ENCODE measurements at places on chromosomes 11 and 22.

DNA sequence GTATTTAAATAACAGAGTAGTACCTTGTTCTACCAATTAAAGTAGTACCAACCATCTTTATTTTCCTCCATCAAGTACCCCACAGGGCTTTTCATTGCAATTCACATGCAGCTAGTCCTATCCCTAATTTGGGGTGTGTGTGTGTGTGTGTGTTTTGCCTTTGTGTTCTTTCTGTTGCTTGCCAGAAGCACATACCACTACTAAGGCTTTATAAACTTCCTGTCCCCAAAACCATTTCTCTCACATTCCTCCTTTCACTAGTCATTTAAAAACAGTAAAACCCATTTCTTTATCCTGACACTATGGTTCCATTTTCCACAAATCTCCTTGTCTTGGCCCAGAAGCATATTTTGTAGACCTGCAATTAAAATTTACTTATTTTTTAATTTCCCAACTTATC lies 54.6 kb downstream of the SLC36A4 start:
- no peak for DNase-seq

- DNase-seq = no peak
Measured at GRCh38 chr11:111502611-111503010, 9.6 kb downstream of the BTG4 start.

DNA sequence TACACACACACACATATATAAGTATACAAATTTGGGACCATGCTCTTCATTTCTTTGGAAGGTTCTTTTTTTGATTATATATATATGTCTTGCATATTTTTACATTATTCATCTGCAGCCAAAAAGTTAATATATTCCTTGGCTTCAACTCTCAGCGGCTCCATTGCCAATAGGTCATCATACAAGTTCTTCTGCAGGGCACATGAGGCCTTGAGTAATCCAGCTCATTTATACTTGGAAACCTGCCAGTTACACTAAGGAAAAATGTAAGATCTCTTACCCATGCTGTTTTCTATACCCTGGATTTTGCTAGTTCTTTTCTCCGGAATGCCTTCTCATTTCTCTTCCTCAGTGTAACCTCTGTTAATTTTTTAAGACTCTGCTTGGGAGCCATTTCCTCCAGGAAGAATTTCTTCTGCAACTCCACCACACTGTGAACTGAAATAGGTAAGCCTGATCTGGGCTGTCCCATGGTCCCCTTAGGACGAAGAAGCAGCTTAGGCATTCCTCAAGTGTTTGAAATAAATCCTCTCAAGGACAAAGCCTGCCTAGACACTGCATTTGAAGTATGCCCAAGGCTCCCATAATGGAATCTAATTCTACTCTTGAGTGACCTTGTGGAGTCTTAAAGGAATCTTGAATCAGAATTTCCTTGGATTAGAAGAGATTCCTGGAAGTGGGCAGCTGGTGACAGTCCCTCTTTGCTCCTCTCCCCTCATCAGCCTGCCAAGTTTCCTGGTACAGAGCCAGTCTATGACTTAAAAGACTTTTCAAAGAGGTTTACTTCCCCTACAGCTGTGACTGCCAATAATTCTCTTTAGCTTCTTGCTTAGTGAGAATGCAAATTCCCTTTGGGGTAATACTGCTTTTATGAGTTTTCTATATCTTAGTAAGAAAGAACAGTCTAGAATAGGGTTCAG lies 182.8 kb downstream of the C11orf87 start:
- DNase-seq = no peak

- DNase-seq = no peak
Measured at GRCh38 chr22:29890760-29891159, 7.8 kb downstream of the MTMR3 start.

- DNase-seq = no peak
Measured at GRCh38 chr11:73760135-73760678, 667 bp downstream of the RAB6A start.

DNA sequence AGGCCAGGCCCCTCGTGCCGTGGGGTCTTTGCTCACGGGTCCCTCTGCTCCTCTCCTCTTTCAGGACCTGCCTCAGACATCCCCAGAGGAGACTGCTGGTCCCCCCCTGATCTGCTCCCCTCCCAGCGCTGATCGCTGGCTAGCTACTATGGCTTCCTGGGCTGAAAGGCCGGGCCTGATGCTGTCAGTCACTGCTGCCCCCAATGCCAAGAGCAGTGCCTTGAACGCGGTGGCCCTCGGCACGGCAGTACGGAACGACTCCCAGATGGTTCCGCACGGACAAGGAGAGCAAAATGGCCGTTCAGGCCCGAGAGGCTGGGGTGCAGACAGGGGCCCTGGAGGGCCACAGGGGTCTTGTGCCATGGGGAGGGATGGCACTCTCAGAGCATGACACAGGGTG lies 21.5 kb downstream of the SULT4A1 start:
- DNase-seq = no peak

DNA sequence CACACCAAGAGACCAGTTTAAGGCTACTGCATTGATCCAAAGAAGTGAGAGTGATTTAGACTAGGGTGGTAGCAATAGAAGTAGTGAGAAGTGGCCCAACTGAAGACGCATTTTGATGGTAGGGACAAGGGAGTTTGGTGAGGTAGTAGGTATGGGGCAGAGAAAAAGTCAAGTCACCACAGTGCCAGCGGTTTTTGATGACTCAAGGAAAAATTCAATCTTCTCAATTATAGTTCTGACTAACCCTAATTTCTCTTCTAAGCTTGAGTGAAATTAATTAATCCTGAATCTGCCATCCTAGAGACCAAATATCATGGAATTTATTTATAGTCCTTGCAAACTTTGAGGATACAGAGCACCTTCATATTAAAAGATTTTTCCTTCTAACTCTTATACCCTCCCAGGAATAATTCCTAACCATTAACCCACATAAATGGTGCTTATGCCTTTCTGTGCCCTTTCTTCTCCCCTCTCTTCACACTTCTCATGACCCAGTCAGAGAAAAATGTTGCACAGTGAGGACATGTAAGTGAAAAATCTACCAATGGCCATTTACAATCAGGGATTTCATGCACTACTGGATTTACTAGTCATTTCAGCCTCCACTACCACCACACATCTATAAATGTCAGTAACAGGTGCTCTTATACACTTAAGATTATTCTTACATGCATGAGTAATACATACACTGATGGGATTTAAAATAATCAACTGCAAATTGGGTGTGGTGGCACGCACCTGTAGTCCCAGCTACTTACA lies 45.9 kb upstream of the ARHGAP32 start:
- DNase-seq = no peak

DNA sequence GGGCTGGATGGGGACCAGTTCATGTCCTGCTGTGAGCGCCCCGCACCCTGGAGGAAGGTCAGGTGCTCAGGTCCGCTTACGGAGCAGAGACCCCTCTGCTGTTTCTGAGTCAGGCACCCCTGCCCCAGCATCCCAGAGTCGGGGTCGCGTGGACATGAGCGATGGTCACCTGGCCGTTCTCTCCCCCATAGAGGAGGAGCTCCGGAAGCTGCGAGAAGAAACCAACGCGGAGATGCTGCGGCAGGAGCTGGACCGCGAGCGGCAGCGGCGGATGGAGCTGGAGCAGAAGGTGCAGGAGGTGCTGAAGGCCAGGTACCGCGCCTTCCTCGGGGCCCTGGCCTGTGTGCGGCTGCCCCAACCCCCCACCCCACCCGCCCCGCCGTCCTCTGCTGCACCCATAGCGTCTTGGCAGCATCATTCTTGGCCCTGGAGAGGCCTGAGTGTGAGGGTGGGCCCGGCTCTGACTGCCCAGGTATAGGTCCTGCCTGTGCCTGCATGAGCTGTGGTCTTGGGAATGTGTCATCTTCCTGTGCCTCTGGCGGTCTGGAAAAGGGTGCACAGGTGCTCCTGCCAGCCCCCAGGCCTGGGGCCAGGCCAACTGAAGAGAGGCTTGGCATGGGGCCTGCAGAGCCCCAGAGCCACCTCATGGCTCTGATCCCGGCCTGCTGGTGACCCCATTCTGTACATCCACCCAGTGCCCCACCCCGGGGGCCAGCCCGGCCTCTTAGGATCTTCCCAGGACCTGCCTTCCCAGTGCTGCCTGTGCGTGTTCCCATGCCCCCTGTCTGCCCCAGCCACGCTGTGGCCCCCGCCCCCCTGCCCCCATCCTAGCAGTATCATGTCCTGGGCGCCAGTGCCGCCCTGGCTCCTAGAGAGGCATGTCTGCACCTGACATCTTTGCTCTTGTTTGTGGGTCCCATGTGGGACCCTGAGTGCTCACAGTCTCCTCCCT lies 38.1 kb downstream of the GRAMD4 start:
- DNase-seq = no peak

DNA sequence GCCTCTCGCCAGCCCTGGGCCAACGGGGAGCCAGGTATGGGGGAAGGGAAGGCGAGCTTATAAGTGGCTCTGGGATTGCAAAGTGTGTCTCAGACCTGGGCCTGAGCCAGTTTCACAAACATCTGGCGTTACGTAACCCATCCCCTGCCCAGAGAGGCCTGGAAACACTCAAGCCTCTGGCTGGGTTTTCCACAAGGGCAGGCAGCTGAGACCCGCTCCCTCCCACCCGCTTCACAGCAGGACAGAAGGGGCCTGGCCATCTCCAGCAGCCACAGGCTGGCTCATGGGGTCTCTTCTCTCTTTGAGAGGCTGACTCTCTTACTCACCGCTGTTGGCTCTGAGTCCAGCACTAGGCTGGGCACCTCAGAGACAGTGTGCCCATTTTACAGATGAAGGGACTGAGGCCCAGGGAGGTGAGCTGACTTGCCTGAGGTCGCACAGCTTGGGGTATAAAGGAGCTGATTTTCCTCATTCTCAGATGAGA lies 44.5 kb downstream of the TRIOBP start:
- no peak for DNase-seq

DNA sequence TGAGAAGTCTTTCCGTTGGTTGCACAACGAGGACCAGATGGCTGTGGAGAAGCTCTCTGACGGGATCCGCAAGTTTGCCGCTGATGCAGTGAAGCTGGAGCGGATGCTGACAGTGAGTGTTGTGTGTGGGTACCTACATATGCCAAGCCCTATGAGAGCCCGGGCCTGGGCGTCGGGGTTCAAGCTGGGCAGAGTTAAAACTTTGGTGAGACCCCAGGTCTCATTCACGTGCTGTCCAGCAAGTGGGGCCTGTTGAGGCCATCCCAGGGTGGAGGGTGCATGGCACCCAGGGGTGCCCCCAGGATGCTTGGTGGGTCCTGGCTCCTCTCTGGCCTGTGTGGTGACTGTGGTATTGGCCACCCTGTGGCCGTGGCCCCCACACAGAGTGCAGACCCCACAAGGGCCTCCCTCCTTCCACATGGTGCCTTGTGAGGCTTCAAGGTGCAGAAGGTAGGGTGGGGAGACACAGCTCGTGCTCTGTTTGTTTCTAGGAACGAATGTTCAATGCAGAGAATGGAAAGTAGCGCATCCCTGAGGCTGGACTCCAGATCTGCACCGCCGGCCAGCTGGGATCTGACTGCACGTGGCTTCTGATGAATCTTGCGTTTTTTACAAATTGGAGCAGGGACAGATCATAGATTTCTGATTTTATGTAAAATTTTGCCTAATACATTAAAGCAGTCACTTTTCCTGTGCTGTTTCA lies 12.8 kb downstream of the GATD1 start:
- no peak for DNase-seq

GRCh38 chr11:8426076-8426475 lies 162.4 kb upstream of the LMO1 start:
- DNase-seq = no peak

GRCh38 chr22:19635644-19636043 lies 78.7 kb upstream of the SEPTIN5 start:
- DNase-seq = no peak

DNA sequence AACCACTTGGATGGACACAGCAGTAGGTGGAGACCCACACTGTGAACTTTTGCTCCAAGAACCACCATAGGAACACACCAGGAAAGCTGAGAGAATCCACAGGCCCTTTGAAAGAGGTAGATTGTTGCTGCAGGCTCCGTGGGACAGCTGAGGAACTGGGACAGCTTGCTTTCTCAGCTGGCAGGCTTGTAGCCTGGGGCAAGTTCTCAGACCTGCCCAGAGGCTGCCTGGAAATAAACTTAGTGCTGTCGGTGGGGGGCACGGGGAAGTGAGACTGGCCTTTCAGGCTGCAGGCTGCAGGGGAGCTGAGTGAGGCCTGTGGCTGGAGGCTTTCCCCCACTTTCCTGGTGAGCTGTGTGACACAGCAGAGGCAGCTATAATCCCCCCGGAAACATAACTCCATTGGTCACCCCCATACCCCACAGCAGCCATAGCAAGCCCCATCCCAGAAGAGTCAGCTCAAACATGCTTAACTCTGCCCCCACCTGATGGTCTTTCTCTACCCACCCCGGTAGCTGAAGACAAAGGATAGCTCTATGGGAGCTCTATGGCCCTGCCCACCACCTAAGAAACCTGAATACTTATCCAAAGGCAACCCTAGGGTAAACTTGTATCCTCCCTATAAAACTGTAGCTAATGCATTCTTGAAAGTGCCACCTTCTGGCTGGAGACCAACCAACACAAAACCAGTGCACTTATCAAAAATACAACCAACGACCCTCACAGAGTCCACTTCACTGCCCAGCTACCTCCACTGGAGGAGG lies 21.4 kb upstream of the ACRV1 start:
- DNase-seq = no peak

DNA sequence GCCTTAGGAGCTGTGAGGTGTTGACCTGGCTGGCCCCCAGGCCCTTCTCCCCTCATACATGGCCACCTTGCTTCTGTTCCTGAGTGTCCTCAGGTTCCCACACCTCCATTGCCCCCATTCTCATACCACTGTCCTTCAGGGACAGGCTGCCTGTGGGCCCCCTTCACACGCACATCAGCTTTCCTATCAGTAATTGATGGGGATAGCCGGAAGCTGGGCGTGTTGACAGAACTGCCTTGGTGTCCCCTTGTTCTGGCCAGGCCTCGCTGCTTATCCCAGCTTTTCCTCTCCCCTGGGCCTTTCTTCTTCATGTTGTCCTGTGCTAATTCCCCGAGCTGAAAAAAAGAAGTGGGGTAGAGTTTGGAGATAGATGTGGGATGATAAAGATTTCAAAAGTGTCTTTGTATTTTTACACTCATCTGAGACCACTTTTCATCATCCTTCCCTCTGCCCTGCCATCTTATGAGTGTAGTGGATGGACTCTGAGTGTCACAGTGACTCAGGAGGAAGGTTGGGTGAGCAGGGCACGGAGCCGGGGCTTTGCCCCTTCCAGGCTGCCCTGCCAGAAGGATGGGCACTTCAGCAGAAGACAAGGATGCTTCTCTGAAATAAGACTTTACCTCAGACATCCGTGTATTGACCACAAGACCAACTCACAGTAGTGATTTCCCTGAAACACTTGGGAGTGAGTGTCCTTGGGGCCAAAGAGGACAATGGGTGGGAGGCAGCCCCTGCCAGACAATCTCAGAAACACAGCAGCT lies 42.8 kb downstream of the MED15 start:
- no peak for DNase-seq

- DNase-seq = no peak
Measured at GRCh38 chr11:39990421-39990831, 1469.0 kb downstream of the LRRC4C start.

GRCh38 chr11:70782401-70782913 lies 384.1 kb downstream of the CTTN start:
- DNase-seq = no peak

GRCh38 chr11:16749666-16750065 lies 11.2 kb downstream of the C11orf58 start:
- no peak for DNase-seq
